Right ventricle myocardium superior (tissue), 1 donor: ENCODE measurements at places on chromosomes 2 and 18. TPM values are rescaled to one million over a fixed set of nuclear protein-coding genes. Genes with fewer than 3 reads are reported as not detected.

DNA sequence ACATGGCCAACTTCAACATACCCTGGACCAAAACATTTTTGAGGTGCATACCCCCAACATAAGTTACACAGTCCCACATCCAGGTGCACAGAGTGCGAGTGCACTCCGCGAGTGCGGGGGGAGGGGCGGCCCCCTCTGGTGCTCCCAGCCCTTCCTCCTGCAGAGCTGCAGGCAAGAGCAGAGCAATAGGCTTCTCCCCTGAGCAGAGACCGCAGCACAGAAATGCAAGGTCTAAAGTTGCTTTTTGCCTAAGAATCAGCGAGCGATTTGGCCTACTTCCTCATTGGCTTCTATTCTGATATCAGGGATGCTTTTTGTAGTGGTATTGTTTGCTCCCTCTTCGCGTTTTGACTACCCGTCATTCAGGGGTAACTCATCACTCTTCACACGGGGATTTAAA is 40.6 kb downstream of the BOLA3 start:
- no peak for DNase-seq

NT5DC4 gene
- not detected for total RNA-seq

DNA sequence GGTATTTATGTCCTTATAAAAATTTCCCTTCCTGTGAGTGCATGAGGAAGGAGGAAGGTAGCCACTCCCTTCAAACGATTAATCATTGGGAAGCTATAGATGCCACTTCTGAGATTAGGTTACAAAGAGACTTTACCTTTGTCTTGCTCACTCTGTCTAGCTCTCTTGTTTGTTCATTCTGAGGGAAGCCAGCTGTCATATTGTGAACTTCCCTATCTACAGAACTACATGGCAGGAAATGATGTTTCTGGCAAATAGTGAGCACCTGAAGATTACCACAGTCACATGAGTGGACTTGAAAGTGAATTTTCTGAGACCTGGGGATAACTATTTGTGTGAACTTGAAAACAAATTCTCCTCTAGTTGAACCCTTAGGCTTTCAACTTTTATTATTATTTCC is 776.8 kb downstream of the CCDC85A start:
- DNase-seq = no peak

DNA sequence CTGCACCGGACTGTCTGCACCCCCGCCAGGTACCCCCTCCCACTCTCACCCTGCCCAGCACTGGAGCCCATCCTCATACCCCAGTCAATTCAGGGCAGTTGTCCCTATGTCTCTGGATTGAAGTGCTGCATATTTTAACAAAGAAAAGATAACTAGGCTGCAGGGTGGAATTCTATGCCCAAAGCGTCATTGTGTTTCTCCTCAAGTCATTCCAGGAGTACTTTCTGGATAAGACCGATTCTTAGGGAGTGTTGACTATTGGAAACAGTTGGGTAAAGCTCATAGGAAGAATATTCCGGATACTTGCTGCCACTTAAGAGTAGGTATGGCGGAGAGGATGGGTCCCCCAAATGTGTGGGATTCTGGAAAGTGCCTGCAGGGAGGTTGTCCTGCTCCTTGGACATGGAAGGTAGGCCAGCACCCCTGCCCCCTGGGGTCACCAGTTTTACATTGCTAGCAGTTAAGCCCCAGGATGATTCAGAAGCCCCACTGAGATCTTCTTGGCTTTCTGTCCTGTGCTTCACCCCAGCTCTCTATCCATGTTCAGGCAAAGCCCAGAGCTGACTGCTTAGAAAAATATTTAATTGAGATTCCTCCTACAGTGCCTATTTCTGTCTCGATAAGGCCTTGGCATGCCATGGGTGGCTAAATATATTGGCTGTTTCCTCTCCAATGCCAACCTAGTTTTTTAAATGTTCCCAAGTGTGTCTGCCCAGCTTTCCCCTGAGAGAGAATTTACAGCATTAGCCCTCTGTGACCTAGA is 48.2 kb downstream of the RPL37A start:
- DNase-seq = no peak

GRCh38 chr2:23801396-23801795 is 125.5 kb downstream of the ATAD2B start:
- DNase-seq = no peak

DNA sequence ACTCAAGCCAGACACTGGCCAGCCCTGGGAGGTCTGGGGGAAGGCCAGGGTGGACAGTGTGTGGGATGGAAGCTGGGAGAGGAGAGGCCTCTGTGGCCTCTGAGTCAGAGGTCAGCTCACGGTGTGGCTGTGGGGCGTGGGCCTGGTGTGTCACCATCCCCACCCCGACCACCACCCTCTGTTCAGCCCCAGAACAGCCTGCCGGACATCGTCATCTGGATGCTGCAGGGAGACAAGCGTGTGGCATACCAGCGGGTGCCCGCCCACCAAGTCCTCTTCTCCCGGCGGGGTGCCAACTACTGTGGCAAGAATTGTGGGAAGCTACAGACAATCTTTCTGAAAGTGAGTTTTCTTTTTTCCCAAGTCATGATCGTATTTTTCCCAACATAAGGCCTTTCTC is 110.5 kb downstream of the DYSF start:
- peak; percentile 28 for DNase-seq

CNTNAP5 gene
- total RNA-seq = not detected

DCDC2C gene
- total RNA-seq = not detected

CD207 gene
- total RNA-seq = not detected

MOGAT1 gene
- 0.65 TPM for total RNA-seq

GRCh38 chr18:49273241-49273880 is 187.1 kb downstream of the DYM start:
- DNase-seq = no peak

PPP1R1C gene
- 21.4 TPM for total RNA-seq

DNA sequence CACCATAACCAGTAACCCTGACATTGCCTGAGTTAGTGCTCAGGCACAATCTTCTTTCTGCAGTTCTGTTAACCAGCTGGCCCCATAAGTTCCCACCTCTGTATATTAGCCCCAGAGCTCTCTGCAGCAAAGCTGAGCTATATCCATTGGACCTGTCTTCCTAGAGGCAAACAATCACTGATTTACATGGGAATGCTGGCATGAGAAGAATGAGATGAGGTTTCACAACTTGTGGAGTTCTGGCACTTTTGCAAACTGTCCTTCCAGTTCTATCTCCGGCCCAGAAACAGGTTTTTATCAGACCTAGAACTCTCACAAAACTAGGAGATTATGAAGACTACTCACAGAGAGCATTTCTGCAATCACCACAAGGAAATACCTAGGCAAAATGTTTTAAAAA is 7.9 kb upstream of the CCBE1 start:
- no peak for DNase-seq

- DNase-seq = no peak
These were observed 176.1 kb upstream of the SPRED2 start for GRCh38 chr2:65608466-65608865.

KCNIP3 gene
- total RNA-seq = 8.4 TPM

- no peak for DNase-seq
These were observed 28.8 kb downstream of the COLEC12 start for GRCh38 chr18:471716-472115.

DNA sequence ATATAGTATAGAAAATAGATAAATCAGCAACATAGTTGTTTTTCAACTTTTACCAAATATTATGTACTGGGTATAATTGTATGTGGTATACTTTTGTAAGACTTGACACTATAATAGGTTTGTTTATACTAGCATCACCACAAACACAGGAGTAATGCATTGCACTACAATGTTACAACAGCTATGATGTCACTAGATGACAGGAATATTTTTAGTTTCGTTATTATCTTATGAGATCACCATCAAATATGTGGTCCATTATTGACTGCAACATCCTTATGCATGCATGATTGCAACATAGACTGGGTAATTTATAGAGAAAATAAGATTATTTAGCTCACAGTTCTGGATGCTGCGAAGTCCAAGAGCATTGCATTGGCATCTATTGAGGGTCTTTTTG is 678.4 kb upstream of the ZNF804A start:
- no peak for DNase-seq

DNA sequence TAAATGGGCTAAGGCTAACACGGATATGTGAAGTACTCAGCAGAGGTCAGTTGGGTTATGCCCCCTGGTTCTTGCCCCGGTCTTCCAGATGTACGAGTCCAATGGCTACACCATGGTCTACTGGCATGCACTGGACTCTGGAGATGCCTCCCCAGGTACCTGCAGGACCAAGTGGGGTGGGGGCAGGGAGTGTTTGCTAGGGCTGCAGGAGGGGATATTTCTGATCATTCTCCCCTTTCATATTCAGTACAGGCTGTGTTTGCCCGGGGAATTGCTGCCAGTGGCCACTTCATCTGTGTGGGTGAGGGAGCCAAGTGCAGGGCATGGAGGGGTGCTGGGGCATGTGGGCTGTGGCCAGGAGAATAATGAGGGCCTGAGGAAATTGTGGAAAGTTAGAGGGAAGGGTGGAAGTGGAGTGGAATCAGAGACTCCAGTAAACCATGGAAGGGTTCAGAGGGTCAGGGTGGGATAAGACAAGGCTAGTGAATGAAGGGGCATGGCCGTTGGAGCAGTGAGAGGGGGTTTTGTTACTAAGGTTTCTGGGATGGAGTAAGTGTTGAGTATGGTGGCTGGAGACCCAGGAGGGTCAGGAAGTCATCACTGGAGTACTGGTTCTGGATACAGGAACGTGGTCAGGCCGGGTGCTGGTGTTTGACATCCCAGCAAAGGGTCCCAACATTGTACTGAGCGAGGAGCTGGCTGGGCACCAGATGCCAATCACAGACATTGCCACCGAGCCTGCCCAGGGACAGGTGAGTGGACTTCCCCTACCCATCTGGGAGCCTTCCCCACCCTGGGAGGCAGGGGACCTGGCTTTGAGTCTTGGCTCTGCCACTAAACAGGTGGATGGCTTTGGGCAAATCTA is 1.9 kb downstream of the WDR54 start:
- DNase-seq = no peak

EFEMP1 gene
- 62.5 TPM for total RNA-seq

GRCh38 chr2:241008711-241009121 is 10.3 kb downstream of the SNED1 start:
- no peak for DNase-seq

AMMECR1L gene
- total RNA-seq = 9.7 TPM

- no peak for DNase-seq
These were observed 4.4 kb downstream of the ANKRD12 start for GRCh38 chr18:9140984-9141383.

- no peak for DNase-seq
These were observed 251.4 kb upstream of the UBE2E3 start for GRCh38 chr2:180728928-180729559.

GRCh38 chr2:16294791-16295190 is 354.4 kb downstream of the MYCN start:
- no peak for DNase-seq

DNA sequence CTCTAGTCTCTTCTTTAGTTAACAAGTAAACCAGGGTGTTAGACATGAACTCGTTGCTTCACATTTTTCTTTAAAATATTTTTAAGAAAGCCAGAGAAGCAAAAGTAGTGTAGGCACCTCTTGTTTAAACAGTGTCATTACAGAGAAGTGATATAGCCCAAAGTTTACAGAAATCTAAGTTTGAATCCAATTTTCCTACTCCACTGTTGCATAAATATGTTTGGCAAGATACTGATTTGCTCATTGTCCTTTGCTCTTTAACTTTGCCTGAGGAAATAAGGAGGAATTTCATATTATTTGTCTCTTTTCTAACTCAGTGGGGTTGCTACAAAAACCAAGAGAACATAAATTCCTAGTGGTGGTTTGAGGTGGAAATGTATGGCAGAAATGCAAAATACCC is 81.1 kb downstream of the PAX3 start:
- no peak for DNase-seq

PTGR3 gene
- 81.5 TPM for total RNA-seq

GRCh38 chr2:85785027-85785822 is 31.4 kb downstream of the ATOH8 start:
- no peak for DNase-seq

DNA sequence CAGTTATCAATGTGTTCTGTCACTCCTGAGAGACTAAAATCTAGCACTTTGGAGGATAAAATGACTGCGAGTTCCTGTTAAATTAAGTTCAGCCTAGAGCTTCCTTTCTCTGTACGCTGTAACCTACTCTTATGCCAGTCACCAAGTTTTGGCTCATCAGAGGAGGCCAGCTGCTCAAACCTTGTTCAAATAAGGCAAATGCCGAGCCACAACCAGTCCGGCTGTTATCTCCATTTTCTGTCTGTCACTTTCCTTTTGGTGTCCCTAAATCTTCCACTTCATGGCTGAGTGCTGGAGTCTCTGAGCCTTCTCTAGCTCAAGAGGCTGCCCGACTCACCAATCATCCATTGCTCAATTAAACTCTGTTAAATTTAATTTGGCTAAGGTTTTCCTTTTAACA is 33.5 kb upstream of the PXDN start:
- DNase-seq = no peak

DNA sequence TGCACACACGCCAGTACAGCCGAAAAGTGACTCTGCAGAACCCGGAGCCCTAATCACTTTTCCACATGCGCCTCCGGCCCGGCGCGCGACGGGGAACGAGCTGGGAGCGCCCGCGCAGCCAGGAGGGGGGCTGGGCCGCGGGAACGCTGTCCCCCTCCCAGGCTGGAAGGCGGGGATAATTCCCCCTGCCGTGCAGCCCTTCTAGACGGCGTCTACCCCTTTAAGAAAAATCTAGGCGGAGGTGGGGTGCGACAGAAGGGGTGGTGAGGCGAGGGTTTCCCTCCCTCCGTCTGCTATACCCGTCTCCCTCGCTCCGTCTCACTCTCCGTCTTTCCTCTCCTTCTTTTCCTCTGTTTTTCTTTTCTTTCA is 2.4 kb downstream of the CYP26B1 start:
- DNase-seq = peak; percentile 62

DNA sequence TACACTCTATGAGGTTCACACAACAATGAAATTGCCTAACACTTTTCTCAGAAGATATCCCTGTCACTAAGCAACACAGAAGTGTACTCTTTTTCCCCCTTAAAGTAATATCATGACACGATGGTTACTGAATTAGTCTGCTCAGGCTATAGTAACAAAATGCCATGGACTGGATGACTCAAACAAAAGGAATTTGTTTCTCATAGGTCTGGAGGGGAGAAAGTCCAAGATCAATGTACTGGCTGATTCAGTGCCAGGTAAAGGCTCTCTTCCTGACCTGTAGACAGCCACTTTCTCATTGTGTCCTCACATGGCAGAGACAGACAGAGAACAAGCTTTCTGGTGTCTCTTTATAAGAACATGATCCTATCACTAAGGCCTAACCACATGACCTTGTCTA is 211.9 kb downstream of the RBM43 start:
- no peak for DNase-seq

NAT8 gene
- not detected for total RNA-seq

- DNase-seq = no peak
These were observed 27.5 kb downstream of the ABCA12 start for GRCh38 chr2:215110918-215111317.

ACKR3 gene
- total RNA-seq = 27.9 TPM
